ENCODE measurements at places on chromosomes 2 and 18.

GRCh38 chr2:17254421-17254820, 263.8 kb downstream of the RAD51AP2 start:
- DNase-seq = no peak

- DNase-seq = no peak
Measured at GRCh38 chr2:184730288-184730687, 132.0 kb downstream of the ZNF804A start.

- DNase-seq = no peak
Measured at GRCh38 chr2:23200787-23201114, 184.2 kb upstream of the KLHL29 start.

GRCh38 chr2:10132596-10132995, 10.1 kb downstream of the RRM2 start:
- no peak for DNase-seq

GRCh38 chr2:178473931-178474330, 4.5 kb downstream of the FKBP7 start:
- DNase-seq = no peak

- no peak for DNase-seq
Measured at GRCh38 chr2:237653776-237654558, 26.6 kb downstream of the LRRFIP1 start.

DNA sequence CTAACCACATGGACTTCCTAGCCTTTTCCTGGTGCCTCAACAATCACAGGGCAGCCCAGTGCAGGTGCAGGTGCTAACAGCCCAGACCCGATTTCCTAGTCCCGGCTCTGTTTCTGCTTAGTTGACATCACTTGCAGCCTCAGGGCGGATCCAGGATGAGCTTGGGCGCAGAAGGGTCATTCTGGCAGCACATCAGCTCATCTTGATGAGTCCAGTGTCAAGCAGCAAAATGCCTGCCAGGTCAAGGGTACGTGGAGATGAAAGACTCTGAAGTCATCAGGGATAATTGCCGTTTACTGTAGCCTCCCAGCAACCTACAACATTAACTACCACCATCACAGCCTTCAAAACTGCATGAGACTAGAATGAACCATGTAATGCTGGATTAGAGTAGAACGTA, 39.4 kb upstream of the EFHD1 start:
- no peak for DNase-seq

GRCh38 chr18:22355598-22355997, 62.1 kb downstream of the CTAGE1 start:
- DNase-seq = no peak

GRCh38 chr18:26792661-26793060, 72.8 kb downstream of the AQP4 start:
- no peak for DNase-seq

GRCh38 chr2:205566606-205567168, 115.6 kb upstream of the NRP2 start:
- DNase-seq = no peak

DNA sequence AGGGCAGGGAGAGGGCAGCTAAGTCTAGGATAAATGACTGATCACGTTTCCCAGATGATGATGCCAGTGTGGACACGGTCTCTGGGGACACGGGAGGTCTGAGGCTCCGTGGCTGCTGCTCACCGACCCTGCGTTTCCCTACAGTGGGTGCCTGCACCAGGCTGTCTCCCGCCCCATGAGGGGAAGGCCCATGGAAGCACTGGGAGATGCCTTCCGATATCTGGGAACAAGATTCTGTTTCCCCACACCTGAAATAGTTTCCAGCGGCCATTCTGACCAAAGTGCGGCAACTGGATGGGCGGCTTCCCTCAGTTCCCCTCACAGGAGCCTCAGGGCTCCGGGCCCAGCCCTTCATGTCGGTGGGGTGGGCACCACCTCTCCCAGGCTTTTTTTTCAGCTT, 83.1 kb downstream of the EDAR start:
- no peak for DNase-seq

DNA sequence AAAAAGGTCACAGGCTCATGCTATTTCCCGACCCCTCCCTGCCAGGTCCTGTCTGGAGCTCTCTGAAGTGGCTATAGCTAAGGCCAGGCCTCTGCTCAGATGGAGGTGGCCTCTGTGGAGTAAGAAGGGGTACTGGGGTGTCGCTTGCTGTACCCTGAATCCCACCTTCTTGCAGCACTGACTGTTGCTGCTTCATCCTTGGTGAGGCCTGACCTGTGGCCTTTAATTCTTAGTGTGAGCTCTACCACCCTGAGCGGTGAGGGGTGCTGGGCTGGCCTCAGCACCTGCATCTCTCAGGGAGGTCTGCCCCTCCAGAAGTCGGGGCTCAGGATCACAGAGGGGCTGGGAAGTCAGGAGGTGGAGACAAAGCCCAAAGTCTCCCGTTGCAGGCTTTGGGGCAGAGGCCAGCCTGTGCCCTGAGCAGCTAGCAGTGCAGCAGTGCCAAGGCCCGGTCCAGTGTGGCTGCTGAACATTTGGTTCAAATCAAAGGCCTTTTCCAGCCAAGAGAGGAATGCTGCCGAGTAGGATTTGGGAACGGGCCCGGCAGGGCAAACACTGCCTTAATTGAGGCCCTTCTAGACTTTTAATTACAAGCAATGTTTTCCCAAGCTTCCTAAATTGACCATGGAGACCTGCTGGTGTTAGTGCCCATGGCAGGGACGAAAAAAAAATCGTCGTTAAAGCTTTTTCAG, 133.5 kb upstream of the HAAO start:
- DNase-seq = no peak
